Inflammatory macrophage treated with lipopolysaccharide for 4 hours (primary cell): ENCODE measurements at places on chromosomes 2 and 18.
A peak's percentile ranks its signal among the peaks of the same experiment; 100 is the strongest.

DNA sequence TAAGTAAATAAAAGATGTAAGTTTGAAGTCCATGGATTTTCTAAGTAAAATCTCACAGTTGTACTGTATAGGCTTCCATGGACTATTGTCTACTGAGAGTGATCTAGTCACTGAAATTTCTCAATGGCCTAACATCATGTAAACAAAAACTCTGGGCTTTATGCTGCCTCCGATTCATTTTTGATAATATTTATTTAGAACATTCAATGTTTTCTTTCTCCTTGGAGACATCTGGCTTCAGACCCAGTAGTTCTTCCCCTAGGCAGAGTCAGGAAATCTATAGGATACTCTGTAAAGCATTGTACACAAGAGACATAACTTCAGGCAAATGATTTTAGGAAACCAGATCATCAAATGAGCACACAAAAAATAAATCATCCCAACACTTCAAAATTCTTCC is 1208.6 kb upstream of the ZEB2 start:
- DNase-seq, result no peak

DNA sequence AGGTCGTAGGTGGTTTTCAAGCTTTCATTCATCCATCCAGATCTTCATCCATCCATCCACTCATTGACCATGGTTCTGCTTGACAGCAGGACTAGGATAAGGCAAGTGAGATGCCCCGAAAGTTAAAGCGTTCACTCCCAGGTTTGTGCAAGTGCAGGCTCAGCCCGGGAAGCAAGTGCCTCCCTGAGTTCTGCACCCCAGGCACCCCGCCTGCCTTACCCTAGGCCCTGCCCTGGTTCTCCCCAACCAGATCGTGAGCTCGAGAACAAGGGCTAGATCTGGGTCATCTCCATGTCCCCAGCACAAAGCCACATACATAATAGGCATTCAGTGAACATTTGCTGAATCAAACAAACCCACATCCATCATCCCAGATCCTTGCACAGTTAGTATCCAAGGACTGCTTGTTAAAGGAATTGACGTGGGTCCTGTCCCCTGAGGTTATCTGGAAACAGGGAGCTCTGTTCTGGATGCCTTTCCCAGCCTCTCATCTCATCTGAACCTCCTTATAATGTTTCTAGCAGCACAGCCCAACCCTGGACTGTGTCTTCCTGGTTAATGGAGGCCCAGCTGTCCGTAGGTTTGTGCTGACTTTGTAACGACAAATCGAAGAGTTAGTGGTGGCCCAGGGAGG is 116.1 kb upstream of the GPC1 start:
- DNase-seq, result no peak

GRCh38 chr2:7792031-7792651 is 874.9 kb downstream of the RNF144A start:
- no peak for DNase-seq

GRCh38 chr18:36640021-36640952 is 188.5 kb downstream of the TPGS2 start:
- DNase-seq, result no peak

DNA sequence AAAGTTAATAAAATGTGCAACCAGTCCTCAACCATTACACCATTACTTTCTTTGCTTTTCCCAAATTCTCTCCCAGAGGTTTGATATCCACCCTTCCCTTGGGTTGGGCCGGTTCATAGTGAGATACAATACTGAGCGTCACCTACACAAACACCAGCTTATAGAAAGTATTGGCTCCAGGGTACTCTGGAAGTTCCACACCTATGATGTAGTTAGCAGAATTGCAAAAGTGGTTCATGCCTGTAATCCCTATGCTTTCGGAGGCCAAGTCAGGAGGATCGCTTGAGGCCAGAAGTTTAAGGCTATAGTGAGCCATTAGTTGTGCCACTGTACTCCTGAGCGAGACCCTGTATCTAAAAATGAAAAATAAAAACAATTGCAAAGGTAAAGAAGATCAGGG is 15.3 kb upstream of the MAP4K3 start:
- no peak for DNase-seq

GRCh38 chr2:205568620-205569019 is 113.7 kb upstream of the NRP2 start:
- DNase-seq, result no peak

GRCh38 chr2:128155970-128156369 is 65.0 kb downstream of the UGGT1 start:
- DNase-seq, result no peak

DNA sequence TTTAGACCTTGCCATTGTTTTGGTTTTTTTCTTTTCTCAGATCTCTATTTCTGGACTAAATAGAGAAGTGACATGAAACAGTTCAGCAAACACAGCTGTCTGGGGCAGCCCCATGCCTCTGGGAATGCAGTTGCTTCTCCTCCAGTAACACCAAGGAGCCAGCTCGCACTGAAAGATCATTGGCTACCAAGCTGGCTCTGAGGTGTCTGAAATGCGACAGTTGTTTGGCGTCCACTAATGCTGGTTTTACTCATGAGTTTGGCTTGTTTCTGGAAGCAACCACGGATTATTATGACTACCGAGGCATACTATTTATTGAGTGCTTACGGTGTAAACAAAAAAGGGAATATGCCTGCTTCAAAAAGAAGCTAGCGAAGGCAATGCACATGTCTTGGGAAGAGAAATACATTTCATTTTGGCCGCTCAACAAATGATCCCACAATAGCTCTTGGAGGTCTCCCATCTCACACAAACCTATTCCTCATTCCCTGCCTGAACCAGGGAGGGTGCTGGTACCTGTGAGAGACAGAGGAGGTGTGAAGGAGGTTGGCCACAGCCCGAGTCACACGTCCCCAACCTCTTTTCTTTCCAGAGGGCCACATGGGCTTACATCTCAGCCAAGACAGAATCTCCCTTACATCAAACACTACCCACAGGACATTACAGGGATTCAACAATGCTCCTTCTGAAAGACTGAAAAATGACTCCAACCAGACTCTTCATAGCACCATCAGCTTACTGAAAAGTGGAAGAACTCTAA is 37.5 kb upstream of the NEB start:
- DNase-seq, result peak; percentile 1

DNA sequence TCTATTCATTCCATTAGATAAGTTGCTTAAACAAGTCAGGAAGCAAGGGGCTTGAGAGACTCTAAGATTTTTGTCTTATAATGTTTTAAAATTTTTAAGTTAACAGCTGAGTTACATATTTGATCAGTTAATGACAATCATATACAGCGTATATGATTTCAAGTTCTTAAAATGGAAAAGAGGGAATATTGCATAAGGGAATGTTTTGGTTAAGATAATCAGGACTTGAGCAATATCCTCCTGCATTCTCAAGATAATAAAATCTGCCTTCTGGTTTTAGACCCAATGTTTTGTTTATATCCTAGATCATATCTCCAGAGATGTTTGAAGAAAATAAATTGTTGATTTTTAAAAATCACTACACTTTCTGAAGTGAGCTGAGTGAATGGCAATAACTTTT is 13.4 kb upstream of the DYNC1I2 start:
- no peak for DNase-seq

DNA sequence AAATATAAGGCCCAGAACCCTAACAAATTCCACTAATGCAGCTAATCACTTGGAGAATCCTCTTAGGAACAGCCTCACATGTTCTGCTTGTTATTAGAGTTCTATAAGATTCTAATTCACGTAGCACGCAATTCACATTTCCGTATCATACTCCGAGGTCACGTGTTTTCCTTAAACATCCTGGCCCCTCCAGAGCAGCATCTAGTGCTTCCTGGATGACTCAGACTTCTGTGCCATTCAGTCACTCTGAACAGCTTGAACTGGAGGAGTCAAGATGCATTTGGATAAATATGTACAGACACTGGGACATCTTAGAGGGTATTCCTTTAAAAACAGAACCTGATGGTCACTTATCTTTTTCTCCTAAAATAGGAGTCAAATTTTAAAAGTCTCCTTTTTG is 156.5 kb downstream of the MYO5B start:
- no peak for DNase-seq
